ENCODE measurements at places on chromosomes 1 and 21.

GRCh38 chr1:54517496-54517895 is 30.5 kb upstream of the ACOT11 start:
- no peak for DNase-seq

GRCh38 chr1:113125517-113125916 is 52.5 kb downstream of the LRIG2 start:
- no peak for DNase-seq

DNA sequence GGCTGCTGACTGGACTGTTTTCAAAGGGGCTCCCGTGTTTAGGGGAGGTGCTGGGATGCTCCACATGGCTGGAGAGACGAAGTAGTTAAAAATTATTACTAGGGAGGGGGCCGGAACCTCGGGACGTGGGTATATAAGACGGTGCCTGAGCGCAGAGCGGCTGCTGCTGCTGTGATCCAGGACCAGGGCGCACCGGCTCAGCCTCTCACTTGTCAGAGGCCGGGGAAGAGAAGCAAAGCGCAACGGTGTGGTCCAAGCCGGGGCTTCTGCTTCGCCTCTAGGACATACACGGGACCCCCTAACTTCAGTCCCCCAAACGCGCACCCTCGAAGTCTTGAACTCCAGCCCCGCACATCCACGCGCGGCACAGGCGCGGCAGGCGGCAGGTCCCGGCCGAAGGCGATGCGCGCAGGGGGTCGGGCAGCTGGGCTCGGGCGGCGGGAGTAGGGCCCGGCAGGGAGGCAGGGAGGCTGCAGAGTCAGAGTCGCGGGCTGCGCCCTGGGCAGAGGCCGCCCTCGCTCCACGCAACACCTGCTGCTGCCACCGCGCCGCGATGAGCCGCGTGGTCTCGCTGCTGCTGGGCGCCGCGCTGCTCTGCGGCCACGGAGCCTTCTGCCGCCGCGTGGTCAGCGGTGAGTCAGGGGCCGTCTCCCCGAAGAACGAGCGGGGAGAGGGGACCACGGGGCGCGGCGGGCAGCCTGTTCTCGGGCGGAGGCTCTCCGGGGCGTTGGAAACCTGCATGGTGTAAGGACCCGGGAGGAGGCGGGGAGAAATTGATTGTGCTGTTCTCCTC is at the start of gene CHODL:
Gene CHODL, plus strand, starts transcription at position 163 of the 793 bp plus-strand sequence. Its CDS starts 391 bp downstream, at position 554.
- DNase-seq, result no peak

DNA sequence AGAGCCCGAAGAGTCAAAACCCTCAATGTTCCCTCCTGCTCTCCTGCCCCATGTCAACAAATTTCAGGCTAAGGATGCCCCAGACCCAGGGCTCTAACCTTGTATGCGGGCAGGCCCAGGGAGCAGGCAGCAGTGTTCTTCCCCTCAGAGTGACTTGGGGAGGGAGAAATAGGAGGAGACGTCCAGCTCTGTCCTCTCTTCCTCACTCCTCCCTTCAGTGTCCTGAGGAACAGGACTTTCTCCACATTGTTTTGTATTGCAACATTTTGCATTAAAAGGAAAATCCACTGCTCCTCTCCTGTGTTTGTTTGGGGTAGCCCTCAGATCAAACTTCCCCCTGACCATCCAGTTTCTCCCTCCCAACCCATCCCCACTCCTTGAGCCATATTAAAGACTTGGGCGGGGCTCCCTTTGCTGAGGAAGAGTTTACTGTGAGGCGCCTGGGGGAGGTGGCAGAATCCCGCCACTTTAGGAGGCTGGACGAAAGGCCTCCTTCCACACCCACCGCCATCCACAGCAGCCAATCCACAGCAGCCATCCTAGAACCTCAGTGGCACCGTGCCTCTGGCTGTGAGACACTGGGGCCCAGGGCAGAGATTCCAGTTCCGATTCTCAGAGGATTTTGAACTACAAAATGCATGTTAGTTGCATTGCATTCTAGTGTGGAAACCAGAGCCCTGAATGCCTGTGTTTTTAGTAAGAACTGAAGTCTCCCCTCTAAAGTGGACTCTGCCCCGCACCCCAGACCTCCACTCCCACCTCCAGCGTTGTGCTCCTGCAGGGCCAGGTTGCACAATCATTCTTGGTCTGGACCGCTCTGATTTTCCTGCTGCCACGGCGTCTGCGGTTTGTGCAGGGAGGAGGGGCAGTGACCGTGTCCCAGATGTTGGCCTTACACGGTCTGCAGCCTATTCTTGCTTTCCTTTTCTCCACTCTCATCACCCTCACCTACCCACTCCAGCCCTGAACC is 3.0 kb downstream of the OLFML3 start:
- no peak for DNase-seq

DNA sequence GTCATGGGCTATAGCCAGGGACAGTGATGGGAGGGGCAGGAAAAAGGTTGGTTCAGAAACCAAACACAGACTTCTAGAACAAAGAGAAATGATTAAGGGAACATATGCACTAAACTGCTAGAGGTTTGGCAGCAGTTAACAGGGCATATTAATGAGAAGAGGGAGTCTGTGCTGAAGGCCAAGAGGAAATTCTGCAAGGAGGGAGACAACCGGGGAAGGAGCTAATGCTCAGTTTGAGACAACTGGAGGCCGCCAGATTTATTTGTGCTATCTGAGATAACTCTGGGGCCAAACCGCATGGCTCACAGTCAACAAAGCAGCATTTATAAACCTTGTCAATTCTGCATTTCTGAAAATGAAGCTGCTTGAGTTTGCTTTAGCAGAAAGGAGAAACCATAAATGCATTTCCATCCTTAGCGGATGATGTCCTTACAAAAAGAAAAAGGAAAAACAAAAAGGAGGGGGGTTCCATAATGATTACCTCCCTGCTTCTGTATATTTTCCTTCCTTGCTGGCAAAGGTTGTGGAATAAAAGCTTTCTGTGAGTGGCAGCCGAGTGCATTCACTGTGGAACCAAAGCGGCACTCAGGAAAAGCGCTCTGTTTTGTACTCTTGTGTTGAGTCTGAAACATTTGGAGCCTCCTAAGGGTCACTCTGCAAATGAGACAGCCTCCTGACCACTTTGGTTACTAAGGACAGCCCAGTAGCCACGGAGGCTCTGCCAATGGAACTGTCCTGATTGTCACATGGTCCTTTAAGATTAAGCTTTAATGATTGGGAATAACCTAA is 70.3 kb downstream of the SIM2 start:
- no peak for DNase-seq

- DNase-seq, result no peak
These were observed 58.7 kb downstream of the DIP2A start for GRCh38 chr21:46517361-46517760.

- no peak for DNase-seq
These were observed 159.7 kb downstream of the HIVEP3 start for GRCh38 chr1:41758904-41759548.

GRCh38 chr1:154801234-154802011 is 68.7 kb downstream of the KCNN3 start:
- DNase-seq, result no peak

GRCh38 chr1:172404121-172404520 is 16.4 kb upstream of the C1orf105 start:
- no peak for DNase-seq

- DNase-seq, result no peak
These were observed 361.1 kb upstream of the CHRM3 start for GRCh38 chr1:239025223-239025622.

GRCh38 chr1:106613861-106614260 is 442.6 kb upstream of the PRMT6 start:
- DNase-seq, result no peak

DNA sequence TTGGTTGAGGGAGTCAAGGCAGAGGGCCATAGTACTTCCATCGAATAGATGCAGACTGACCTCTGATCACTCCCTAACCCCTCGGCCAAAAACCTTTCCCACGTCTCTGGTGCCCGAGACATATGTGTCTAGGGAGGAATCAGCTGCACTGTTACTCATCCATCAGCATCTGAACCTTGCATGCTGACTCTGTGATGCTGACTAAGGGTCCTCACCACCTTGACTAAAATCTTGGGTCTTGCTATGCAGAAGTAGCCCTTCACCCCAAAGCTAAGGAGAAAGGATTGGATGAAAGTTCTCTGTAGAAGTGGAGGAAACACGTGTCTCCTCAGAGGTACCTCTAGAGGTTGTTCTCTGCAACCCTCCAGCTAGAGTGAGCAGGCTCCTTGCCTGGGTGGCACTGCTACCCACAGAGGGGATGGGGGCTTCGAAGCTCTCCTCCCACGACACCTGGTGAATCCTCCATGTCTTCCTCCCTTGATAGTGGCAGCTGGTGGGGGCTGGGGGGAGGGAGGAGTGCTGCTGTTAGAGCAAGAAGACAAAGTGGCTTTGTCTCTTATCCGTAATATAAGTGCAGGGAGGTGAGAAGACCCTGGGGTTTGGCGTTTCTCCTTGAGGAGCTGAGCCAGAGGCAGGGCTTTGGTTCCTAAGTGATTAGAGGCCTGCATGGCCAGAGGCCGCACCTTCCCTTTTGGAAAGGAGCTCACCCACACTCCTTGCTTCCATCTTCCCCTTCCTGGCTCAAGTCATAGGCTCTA is 45.1 kb downstream of the ATP2B4 start:
- no peak for DNase-seq

GRCh38 chr21:45136927-45137611 is 62.7 kb downstream of the ADARB1 start:
- peak; percentile 52 for DNase-seq

- DNase-seq, result no peak
These were observed 44.5 kb upstream of the PRRX1 start for GRCh38 chr1:170619241-170620028.

- DNase-seq, result no peak
These were observed 5.2 kb upstream of the IPP start for GRCh38 chr1:45755697-45756096.
